Neural crest cell (in vitro differentiated cells): ENCODE measurements at places on chromosomes 12 and 14.

DNA sequence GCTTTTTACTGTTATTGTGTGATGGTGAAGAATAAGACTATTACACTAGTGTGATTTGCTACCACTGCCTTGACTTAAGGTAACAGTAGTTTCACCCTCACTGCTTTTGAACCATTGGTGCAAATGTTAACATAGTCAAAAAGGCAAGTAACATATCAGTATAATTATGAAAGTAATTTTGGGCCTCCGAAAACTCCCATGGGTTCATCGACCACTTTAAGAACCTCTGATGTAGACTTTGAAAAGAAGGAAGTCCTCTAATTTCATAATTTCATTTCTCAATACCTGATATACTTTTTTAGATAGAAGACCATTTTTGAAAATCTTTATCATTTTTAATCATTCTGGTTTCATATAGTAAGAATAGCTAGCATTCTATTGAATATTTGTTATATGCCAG lies 57.7 kb downstream of the ETNK1 start:
- DNase-seq: no peak

- no peak for DNase-seq
Measured at GRCh38 chr12:12899530-12900380, 8.4 kb downstream of the GPRC5A start.

DNA sequence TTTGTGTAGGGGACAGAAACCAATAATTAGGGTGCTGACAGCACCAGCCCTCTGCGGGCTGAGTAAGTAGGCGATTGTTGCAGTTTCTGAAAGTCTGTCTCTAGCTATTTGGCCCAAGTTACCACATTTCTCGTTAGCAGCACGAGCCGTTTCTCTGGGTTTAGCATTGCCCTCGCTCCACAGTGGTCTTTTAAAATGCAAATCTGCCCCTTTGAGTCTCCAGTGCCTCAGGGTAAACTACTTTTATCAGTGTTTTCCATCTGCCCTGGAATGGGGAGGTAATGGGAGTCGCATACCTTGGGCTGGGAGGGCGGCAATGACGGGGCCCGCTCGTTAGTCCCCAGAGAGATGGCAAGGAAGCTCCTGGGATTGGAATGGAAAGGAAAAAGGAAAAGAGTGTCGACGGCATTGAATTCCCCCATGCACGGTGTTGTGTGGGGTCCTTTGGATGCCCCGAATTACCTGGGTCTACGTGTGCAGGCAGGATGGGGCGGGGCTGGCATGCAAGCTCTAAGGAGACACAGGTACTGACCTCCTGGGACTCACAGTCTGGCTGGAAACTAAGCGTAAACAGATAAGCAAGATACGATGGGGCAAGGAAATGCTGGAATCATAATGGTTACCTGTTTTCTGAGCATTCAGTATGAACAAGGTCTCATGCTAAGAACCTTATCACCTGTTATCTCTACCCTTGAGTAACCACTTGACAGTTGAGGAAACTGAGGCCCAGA lies 131.8 kb upstream of the MAP1LC3B2 start:
- no peak for DNase-seq

- DNase-seq: no peak
Measured at GRCh38 chr12:120216742-120217605, 16.1 kb upstream of the RPLP0 start.

- no peak for DNase-seq
Measured at GRCh38 chr12:25806271-25806670, 152.2 kb upstream of the RASSF8 start.

DNA sequence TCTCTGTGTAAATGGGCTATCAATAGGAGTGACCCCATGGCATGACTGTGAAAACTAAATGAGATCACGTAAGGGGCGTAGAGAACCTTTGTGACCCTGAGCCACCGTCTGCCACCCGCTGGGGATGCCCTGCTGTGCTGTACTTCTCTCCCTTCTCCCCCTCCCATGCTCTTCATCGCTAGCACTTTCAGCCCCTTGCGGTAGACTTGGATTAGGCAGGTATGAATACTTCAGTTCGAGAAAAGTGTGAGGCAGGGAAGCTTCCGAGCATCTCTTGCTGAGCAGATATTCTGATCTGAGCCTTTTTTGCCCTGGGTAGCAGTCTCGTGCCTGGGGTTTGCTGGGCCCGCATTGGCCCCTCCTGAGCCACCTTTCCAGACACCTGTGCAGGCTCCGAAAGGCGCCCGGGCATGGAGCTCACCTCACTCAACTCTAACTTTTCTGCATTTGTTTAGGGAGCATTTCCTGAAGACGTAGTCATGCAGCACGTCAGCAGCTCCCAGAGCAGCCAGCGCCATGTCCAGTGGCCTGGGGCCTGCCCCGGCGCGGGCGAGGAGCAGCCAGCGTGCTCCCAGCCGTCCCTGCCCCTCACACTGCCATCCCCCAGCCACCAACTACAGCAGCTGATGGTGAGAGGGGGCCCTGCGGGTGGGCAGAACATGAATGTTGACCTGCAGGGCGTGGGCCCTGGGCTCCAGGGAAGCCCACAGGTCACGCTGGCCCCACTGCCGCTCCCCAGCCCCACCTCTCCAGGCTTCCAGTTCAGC lies 40.4 kb downstream of the DDX51 start:
- DNase-seq: no peak

DNA sequence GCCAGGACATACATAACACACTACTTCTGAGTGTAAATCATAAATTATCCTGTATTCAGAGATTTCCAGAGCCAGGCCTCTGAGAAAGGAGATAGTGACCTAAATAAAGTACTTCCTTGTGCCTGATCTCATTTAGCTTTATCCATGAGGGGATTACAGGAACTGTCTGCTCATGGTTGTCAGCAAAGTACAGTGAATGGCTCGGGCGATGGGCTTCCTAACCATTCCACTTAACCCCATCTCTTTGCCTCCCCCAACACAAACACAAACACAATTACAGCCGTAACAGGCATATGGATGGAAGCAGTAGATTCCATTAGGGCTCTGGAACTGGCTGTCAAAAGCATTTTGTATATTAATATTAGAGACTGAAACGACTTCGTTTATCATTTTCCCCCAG lies 206.7 kb upstream of the CPNE8 start:
- DNase-seq: no peak

DNA sequence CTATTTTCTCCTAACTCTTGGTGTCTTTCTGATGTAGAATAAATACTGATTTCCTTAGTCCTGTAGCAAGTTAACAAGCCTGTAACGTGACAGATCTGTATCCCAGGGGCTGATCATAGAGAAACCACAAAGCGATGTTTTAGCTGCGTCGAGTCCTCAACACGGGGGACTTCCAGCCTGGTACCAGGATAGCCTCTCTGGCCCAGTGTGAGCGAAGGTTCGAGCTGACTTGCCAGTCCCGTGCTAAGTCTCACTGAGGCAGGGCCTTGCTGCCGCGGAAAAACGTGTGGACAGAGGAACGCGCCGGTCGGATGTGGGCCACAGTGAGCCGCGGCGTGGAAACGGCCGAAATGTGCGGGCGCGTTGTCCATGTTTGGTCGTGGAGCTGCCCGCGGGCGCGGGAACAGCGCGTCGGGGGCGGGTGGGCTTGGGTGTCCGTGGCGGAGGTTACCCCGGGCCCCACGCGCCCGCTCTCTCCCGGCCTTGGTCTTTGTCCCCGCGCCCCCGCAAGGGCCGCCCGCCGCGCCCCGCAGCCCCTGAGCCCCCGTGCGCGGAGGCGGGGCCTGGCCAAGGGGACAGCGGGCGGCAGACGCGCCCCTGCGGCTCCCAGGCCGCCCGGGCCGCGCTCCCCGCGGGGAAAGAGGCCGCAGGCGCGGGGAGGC lies 531 bp upstream of the EML1 start:
- peak; percentile 32 for DNase-seq

DNA sequence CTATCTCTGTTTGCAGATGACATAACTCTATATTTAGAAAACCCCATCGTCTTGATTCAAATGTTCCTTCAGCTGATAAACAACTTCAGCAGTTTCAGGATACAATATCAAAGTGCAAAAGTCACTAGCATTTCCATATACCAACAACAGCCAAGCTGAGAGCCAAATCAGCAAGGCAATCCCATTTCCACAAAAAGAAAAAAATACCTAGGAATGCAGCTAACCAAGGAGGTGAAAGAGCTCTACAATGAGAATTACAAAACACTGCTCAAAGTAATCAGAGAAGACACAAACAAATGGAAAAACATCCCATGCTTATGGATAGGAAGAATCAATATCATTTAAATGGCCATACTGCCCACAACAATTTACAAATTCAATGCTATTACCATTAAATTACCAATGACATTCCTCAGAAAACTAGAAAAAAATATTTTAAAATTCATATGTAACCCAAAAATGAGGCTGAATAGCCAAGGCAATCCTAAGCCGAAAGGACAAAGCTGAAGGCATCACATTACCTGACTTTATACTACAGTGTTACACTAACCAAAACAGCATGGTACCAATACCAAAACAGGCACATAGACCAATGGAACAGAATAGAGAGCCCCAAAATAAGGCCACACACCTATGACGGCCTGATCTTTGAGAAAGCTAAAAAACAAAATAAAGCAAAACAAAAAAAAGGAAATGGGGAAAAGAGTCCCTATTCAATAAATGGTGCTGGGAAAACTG lies 901.7 kb downstream of the LRFN5 start:
- DNase-seq: no peak

DNA sequence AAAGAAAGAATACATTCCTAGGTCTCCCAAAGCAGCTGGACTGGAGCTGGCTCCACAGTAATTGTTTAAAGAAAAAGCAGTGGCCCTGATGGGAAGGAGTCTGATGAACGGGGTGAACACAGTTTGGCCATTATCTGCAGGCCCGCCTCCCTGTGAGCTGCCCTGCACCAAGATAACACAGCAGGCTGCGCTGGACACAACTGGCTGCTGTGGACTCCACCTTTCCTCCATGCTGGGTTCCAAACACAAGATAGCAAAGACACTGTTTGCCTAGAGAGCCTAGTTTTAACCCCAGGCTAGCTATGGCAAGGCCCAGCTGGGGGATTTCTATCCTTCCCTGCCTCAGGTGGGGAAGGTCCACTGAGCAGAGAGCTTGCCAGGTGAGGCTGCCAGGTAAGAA lies 34.6 kb downstream of the ZFP36L1 start:
- DNase-seq: no peak

DNA sequence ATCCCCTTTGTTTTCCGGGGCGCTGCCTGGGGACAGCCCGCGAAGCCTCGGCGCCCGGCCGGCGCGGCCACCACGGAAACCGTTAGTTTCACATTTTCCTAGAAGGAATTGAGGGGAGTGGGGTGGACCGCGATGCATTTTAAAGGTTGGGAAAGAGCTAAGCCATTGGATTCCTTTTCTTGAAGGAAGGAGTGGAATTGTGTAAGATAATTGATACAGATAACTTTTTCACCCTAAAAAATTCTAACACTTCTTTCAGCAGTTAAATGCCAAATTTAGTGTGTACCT lies 137.1 kb downstream of the MON2 start:
- DNase-seq: no peak

DNA sequence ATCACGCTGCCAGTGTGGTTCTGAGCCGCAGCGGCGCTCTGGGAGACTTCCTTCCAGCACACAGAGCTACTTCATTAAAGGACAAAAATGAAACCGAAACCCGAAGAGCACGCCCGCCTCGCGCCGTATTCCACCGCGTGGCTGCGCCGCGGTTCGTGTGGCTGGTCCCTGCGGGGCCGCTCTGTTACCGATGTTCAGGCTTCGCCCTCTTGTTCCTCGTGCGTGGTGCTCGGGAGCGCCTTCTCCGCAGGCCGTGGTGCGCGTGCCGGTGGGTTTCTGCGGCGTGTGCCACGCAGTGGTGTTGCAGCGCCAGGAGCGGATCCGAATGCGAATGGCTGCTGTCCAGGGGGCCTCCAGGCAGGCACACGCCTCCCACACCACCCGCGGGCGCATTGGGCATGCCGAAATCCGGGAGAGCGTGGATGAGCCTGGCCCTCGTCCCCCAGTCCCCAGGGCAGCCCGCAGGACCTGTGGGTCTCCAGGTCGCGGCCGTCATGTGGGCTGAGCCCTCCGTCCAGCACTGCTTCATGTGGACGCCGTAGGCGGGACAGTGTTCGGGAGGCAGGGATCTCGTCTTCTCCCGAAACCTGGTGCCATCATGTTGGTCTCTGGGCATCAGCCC lies 91.2 kb downstream of the ADGRD1 start:
- no peak for DNase-seq

GRCh38 chr14:85917716-85918115 lies 387.8 kb downstream of the FLRT2 start:
- no peak for DNase-seq

DNA sequence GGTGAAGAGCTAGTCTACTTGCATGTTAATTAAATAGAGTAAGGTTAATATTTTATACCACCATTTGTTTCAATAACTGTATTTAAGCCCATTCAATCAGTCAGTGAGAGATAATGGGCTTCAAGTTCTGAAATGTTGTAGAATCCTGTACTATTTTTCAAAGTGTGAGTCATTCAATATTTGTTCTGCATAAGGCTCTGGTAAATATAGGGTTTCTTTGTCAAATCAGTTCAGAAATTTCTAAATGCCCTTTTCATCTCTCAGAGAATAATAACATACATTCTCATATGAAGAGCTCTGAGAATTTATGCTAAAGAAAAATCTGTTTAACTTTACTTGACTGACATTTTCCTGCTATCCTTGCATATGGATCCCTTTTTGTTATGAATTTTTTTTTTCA lies 493.3 kb downstream of the TMTC2 start:
- DNase-seq: no peak

GRCh38 chr12:69027411-69027881 lies 94.5 kb upstream of the CPM start:
- no peak for DNase-seq

- DNase-seq: no peak
Measured at GRCh38 chr12:51118706-51119105, 35.3 kb upstream of the CSRNP2 start.

GRCh38 chr12:123444092-123445026 lies 7.9 kb upstream of the RILPL2 start:
- no peak for DNase-seq

DNA sequence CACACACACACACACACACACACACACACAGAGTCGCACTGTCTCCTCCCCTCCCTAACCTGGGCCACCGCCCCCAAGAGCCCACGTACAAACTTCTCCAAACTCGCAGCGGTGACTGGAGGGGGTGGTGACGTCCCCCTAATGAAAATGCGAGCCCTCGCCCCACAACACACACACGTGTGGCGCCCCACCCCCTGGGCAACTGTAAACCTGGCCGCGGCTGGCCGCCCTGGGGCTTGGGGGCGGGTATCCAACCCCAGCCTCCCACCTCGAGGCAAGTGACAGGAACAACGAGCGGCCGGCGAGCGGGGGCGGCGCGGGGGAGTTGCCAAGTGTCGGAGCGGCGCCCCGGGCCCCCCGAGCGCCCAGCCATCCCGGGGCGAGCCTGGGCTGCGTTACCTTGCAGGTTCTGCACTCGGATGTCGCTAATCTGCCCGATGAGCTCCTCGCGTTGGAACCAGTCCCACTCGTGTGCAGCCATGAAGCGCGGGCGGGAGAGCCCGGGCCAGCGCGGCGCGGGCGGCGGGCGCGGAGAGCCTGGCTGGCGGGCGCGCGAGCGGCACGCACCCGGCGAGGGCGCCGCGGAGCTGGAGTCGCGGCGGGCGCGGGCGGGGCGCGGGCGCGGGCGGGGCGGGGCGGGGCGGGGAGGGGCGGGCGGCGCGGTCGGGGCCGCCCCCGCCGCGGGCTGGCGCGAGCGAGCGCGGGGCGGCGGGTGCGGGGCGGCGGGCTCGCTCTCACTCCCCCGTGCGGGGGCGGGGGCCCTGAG lies at the start of gene CLMN:
Gene CLMN, minus strand, starts transcription at position 597 of the 766 bp plus-strand sequence. Its CDS starts 116 bp downstream, at position 481.
- DNase-seq: peak; percentile 27
